ENCODE measurements at places on chromosomes 11 and 22.

- DNase-seq, result peak; percentile 49
These were observed 2.5 kb upstream of the TPST2 start for GRCh38 chr22:26592421-26592891.

- DNase-seq, result peak; percentile 4
These were observed 18.7 kb upstream of the SCGB1D1 start for GRCh38 chr11:62171261-62171723.

DNA sequence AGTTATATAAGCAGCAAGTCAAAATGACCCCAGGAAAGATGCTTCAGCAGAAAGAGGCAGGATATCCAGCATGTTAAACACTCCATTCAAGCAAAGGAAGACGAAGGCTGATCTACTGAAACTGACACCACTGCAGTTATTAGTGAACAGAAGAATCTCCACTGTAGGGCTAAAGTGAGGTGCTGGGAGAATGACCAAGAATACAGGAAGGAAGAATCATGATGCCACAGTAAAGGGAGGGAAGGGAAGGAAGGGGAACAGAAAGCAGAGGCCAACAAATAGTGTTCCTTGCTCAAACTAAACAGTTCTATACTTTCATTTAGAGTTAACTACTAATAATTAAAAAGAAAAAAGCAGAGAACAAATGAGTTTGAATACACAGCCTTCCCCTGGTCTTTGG is 92.5 kb downstream of the SIK3 start:
- no peak for DNase-seq

DNA sequence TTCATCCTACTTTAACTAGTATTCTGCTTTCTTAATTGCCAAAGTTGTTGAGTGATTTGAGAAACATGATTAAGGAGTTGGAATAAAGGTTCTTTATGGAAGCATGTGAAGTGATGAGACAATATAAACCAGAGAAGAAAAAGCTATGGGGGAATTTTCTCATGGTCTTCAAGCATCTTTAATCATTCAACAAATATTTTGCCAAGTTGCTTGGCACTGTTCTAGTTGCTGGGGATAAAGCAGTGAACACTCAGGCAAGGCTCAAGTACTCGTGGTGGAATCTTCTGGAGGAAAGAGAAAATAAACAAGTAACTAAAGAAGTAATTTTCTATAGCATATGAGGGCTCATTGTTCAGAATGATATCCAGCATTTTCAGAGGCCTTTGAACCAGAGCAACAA is 9.2 kb upstream of the PIWIL4 start:
- no peak for DNase-seq

DNA sequence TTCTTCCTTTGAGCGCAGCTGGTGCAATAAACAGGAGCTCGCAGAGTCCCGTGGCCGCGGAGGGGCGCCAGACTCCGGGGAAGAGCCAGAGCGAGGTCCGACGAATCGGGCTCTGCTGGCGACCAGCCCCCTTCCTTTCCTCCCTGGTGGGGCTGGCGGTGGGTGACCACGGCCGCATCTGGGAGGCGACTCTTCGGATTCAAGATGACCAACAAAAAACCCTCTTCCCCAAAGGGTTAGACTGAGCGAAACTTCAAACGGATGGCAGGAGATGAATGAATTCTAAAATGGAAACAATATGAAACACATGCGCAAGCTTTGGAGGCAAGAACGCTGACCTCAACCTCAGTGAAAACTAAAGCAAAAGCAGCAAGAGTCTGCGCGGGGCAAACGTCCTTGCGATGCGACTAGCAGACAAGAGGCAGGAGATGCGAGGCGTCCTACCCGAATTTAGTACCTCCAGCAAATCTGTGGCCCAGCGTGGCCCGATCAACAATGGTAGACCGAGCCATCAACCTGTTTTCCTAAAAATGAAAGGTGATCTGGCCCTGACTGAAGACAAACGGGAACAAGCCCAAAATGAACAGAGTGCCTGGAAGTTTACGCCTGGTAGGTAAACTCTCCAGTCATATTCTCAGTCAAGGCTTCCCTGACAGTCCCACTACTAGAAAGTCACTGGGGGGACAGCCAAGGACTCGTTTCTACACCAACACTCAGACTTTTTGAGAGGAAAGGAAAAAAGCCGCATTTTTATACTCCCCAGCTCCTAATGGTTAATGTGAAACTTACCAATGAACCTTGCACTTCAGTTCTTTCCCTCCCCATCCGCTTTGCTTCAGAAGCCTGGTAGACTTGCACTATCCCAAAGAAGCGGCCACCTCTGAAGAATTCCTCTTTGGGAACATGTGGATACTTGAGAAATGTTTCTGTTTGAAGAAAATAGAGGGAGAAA is 11.6 kb downstream of the MMP3 start:
- no peak for DNase-seq

DNA sequence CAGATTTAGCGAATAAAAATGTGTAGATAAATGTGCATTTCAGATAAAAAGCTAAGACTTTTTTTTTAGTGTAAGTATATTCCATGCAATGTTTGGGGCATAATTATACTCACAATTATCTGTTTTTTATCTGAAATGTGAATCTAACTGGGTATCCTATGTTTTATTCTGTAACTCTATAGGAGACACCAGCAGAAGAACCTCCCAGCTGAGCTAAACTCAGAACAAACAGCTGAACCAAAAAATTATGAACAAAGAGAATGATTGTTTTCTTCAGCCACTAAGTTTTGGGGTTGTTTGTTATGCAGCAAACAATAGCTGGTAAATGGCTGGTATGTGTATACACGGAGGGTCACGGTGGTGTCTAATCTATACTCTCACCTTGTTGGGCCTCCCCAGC is 42.9 kb downstream of the FBXO7 start:
- DNase-seq, result no peak
